Stimulated activated naive B cell treated with anti-CD40 and anti-IgM and Interleukin-4, amounts not matched to agents 10 μg/mL and 1 μg/mL and 100 μg/mL, for 72 hours (primary cell): ENCODE measurements at places on chromosomes 13 and 19.

GRCh38 chr19:1690699-1691307 is 38.4 kb upstream of the TCF3 start:
- peak; percentile 35 for DNase-seq

DNA sequence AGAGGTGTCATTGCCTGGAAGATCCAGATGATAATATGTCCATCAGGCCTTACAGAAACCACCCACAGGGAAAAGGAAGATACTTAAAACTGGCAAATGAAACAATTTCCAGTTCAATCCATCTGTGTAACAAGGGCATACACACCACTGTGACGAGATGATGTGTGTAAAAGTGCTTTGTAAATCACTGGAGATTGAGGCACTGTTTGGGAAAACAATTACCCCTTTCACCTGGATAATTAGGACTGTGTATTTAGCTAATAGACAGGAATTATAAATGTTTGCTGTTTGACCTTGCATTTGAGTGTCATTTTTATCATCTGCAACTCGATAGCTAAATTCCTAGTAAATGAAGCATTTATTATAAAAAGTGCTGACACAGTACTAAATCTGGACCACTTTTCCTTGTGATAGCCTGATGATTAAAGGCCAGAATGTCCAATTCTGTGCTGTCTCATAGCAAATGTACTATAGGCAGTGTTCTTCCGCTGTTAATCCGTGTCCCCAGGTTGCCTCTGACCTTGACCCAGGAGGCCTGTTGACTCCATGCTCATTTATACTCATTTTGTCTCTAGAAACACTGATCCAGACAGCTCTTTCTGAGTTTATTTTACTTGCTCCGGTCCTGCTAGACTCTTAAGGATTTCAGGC is 105.8 kb downstream of the LACC1 start:
- DNase-seq: no peak

DNA sequence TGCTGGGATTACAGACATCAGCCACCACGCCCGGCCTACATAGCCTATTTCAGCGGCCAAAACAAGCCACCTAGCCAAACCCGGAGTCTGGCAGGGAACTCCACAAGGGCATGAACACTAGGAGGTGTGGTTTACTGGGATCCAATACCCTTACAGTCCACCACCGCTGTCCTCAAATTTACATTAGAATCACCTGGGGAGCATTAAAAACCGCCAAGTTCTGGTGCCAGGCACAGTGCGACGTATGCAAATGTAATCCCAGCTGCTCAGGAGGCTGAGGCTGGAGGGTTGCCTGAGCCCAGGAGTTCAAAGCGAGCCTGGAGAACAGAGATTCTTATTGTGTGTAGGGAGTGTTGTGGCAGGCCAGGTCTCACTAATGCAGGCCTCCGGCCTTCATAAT is 4.2 kb upstream of the AP1M1 start:
- no peak for DNase-seq

- no peak for DNase-seq
Measured at GRCh38 chr19:8673276-8673891, 25.2 kb downstream of the ACTL9 start.

DNA sequence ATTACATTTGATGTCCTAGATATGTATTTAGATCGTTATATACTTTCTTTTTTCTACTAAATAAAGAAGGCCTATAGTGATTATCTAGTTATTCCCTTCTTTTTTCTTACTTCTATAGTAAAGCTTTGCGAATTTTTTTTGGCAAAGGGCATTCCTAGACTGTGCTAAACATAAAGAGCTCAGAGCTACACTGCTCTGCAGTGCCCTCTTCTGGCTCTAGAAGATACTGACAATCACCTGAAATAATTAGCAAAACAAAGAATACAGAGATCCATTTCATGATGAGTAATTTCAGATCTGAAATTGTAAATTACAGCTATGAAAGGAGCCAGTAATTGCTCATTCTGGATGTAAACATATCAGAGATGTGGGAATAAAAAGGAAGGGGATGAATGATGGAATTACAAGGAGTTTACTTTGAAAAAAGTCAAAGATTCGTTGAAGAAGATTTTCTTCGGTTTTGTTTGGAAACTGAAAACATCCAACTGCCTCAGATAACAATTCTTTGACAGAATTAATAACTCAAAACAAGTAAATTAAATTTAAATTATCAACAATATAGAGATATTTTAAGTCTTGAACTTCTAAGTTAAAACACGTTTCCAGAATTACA is 288.5 kb downstream of the NALCN start:
- DNase-seq: no peak

GRCh38 chr13:101059793-101060192 is 356.5 kb downstream of the NALCN start:
- DNase-seq: no peak
